ENCODE measurements at places on chromosomes 11 and 22.
A peak's percentile ranks its signal among the peaks of the same experiment; 100 is the strongest.

DNA sequence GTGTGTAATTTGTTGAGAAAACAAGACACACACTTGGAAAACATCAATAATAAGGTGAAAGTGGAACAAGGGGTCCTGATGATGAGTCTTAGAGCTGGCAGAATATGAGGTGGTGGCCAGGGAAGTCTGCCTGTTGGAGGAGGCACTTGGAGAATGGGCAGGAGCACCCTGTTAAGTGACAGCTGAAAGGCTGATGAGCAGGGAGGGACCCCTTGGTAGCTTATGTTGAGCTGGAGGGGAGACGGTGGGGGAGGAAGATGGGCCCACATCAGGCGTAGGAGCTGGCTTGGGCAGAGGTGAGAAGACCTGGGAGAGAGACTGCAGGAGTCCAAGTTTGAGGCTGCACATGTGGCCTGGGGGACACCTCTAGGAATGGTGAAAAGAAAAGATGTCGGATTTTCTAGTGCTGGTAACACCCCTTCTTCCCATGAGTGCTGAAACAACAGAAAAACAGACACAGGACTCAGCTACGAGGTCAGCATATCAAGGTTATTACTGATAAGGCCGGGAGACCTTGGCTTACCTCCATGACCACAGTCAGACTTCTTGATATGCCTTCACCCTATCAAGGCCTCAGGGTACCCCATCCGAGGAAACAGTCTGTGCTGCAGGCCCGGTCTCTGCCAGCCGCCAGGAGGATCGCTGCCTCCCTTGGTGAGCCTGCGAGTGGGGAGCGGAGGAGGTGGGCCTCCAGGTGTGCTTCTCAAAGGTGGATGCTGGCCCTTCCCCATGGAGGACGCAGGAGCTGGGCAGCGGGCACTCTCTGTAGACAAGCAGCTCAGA is 14.3 kb upstream of the C11orf96 start:
- no peak for DNase-seq

- DNase-seq: no peak
These were observed 142.0 kb upstream of the BDNF start for GRCh38 chr11:27842290-27842689.

DNA sequence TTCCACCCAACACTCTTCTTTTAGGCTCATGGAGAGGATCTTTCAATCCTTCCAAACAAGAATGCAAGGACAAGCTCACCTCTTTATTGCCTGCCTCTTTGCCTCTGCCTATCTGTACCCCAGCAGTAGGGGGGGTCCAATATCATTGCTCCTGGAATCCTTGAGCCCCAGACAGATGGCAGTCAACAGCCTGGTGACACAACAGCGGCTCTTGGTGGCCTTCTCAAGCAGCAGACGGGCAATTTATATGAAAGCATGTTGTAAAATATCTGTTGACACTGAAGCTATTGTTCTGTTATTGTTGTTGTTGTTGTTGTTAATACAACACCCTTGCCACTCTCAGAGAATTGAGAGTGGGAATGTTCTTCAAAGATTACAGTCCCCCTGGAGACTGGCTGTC is 480.0 kb upstream of the CADM1 start:
- DNase-seq: no peak

DNA sequence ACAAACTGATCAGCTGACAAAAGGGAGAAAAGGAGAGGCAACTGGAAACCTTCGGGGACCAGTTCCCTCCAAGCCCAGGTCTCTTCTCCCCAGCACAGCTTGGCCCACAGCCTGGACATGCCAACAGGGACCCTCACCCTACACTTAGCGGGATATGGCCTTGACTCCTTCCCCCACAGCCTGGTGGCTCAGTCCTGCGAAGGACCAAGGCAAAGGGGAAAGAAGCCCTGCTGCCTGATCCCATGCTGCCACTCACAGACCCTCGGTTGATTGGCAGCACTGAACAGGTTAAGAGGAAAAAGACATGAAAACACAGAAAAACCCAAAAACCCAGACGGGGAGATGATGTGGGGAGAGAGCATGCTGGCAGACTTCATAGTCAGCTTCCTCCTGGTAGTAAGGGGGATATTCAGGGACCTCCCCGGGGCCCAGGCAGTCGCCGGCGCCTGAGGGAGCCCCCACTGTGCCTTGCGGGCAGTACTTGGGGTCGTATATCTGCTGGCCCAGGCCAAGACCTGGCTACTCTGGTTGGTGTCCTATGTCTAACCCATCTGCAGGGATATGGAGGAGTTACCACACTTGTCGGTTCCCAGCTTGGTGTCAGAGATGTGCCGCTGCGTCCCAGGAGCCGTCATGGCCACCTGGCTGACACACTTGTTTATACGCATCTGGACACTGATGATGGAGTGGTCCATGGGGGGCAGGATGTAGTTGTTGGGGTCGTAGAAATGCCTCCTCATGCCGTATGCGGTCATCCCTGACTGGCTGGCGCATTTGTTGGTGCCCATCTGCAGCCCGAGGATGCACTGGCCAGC is 34.2 kb upstream of the HORMAD2 start:
- no peak for DNase-seq

GRCh38 chr11:10358696-10359095 is 53.8 kb downstream of the ADM start:
- DNase-seq: no peak

- no peak for DNase-seq
These were observed 194.2 kb downstream of the AASDHPPT start for GRCh38 chr11:106271686-106272085.

DNA sequence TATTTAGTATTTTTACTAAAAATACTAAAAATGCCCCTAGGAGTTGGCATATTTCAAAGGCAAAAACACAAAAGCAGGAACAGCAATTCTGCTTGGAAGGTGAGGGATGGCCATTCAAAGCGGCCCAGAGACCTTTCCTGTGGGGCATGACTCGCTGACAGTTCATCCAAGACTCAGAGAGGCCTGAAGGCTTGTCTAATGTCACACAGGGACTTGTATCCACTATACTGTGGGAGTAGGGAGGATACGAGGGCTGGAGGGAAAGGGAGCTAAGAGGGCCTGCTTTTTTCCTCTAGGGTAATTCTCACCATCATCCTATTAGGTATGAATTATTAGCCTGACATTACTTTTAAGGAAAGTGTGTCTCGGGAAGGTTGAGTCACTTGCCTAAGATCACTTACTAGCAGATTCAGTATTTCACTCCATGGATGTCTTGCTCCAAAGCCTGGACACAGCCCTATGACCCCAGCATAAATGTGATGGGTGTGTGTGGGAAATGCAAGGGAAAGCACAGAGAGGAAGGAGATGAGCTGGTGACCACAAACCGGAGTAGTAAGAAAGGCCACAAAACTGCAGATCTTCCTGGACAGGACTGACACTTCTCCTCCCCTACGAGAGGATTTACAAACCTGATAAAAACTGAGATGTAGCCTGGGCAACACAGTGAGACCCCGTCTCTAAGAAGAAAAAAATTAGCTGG is 16.7 kb upstream of the UCP3 start:
- DNase-seq: no peak

- peak; percentile 15 for DNase-seq
These were observed 224.0 kb upstream of the NARS2 start for GRCh38 chr11:78798663-78799062.

DNA sequence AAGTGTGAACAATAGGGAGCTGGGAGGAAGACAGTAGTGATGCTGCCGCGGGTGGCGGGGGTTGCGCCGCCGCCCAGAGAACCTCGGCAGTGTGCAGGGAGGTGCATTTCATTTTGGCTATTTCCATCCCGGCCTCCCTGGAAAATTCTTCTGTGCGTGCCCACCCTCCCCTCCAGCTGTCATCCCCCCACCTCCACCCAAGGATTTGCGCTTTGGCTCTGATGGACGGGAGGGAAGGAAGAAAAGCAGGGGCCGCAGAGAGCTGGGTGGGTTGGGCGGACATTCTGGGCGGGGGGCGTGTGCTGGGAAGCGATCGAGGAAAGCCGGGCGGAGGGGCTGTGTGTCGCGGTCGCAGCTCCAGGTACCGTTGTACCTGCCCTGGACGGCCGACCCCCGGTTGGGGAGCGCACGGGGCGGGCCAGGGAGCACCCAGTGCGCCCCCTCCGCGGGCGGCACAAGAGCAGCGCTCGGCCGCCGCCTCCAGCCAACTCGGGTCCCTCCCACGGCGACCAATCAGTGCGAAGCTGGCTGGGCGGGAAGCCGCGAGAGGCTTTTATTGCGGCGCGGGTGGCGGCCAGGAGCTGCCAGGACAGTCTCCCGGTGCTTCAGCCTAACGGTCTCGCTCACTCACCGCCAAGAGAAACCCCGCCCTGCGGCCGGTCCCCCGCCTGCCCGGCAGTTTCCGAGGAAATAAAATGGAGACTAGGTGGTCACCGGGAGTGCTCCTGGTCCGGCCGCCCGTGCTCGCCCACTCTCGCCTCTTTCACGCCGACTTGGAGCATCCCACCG is 1.6 kb downstream of the NCAM1 start:
- no peak for DNase-seq

GRCh38 chr11:69213316-69213715 is 57.6 kb downstream of the SMIM38 start:
- peak; percentile 34 for DNase-seq

GRCh38 chr22:48855593-48856307 is 971.9 kb downstream of the BRD1 start:
- no peak for DNase-seq

GRCh38 chr11:14259186-14259784 is 99.7 kb downstream of the RRAS2 start:
- DNase-seq: no peak

DNA sequence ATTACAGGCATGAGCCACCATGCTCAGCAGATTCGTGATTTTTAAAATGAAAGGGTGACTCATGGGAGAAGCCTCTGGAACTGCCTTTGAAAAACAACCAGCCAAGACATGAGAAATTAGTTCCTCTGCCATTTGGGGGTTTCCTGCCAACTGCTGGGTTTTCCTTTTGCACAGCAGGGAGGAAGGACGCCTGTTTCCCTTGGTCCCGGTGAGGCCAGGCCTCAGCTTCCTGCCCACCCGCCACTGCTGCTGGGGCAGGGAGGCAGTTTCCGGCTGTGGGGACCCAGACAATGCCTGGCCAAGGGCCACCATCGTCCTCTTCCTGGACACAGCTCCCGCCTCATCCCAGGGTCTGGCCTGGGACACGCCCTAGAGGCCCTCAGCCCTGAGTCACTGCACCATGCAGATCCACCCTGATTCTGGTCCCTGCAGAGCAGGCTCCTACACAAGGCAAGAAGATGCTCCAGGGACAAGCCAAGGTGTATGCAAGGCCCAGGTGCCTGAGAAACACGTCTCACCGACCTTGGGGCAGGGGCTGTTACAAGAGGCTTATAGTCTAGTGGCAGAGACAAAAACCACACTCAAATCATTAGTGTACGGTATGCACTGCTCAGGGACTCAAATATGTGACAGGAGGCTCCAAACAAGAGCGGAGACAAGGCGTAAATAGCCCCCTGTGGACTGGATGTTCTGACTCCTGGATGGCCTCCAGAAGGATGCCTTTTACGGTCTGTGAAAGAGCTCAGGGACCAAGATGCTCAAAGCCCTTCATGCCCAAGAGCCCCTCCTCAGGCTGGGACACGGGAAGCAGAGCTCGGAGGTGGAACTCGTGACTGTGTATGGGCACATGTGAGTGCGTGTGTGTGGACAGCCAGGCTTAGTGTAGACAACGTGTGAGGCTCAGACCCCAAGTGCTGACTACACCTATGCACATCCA is 10.0 kb downstream of the PPM1F start:
- DNase-seq: no peak

GRCh38 chr11:88475991-88476418 is 138.5 kb upstream of the CTSC start:
- DNase-seq: no peak

DNA sequence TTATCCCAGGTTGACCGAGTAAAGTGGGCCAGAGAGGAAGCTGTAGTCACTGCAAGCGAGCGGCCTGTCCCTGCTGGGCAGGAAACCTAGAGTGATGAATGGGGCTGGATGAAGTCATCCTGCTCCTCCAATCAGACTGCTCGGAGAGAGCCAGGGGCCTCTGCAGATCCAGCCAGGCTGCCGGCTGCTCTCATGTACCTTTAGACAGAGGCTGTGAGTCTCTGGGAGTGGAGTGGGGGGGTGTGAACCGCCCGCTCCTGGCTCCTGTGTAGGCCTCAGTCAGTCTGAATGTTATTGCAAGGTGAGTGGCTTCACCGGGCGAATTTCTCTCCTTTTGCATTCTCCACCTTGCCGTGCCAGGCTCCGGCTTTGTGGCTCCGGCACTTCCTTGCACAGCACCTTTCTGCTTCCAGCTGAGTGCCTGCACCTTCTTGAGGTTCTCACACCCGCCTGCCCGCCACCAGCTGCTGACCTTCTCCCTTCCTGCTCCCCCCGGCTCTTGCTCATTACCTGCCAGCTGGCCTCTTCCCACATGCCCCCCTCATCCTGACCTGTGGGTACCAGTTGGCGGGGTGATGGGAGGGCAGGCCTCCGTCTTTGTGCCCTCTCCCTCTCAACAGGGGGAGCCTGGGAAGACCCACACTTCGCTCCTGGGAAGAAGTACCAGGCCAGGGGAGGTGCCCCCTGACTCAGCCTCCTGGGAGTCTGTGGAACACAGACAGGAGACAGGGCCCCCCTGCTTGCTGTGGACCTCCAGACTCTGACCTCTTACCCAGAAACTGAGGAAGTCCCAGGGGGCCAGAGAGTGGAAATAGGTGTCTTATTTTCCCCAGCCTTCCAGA is 79.9 kb downstream of the GRAMD1B start:
- no peak for DNase-seq

DNA sequence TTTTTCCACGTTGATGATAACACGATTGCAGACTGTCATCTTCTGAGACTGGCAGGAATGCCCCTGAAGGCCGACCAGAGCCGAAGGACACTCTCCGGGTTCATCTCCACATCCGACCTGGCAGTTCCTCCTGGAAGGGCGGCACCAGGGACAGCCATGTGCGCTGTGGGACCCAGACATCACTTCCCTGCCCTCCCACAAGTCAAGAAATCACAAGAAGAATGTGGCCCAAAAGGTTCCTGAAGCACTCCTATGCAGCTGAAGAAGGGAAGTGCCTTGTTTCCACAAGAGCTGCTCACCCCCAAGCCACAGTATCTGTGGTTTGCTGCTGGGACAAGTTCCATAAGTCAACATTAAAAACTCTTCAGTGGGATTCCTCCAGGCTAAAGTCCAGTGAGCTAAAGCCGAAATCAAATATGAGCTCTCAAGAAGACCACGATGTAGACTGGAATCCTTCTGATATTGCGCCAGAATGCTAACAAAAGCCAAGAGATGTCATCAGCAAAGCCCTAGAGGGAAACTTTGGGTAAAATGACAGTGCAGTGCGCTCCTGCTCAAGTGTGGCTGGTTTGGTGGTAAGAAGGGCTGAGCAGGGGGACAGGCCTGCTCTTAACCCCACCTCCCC is 21.2 kb downstream of the PACSIN2 start:
- no peak for DNase-seq

GRCh38 chr22:26360169-26360885 is 68.7 kb upstream of the ASPHD2 start:
- DNase-seq: peak; percentile 58
